Heart left ventricle (tissue), 16 donors: ENCODE measurements at places on chromosomes 12 and 14. TPM values are rescaled to one million over a fixed set of nuclear protein-coding genes. Genes with fewer than 3 reads are reported as not detected.
A peak's percentile ranks its signal among the peaks of the same experiment; 100 is the strongest.

- H3K27me3 ChIP-seq, result no peaks in the 10 kb centered on the region
- no peaks in the 10 kb centered on the region for H3K4me1 ChIP-seq
- H3K4me3 ChIP-seq, result no peak overlapping the region
- no peaks in the 10 kb centered on the region for H3K36me3 ChIP-seq
These were observed 89.8 kb downstream of the PDZRN4 start for GRCh38 chr12:41277946-41278267.

GRCh38 chr12:30296486-30296885, 399.2 kb downstream of the IPO8 start:
- no peak overlapping the region for H3K4me3 ChIP-seq
- DNase-seq, result no peak
- H3K27ac ChIP-seq, result no peak overlapping the region
- H3K4me1 ChIP-seq, result no peaks in the 10 kb centered on the region
- no peaks in the 10 kb centered on the region for H3K36me3 ChIP-seq

GRCh38 chr14:74973003-74973653, 17.7 kb upstream of the PGF start:
- no peaks in the 10 kb centered on the region for H3K27me3 ChIP-seq
- DNase-seq, result peak; percentile 90
- H3K36me3 ChIP-seq, result no peaks in the 10 kb centered on the region
- H3K27ac ChIP-seq, result peak overlapping the region; percentile 14
- peaks cover 7% of the 10 kb centered on the region for H3K4me1 ChIP-seq

TBC1D30 gene
- 0.15 TPM for polyA plus RNA-seq

DNA sequence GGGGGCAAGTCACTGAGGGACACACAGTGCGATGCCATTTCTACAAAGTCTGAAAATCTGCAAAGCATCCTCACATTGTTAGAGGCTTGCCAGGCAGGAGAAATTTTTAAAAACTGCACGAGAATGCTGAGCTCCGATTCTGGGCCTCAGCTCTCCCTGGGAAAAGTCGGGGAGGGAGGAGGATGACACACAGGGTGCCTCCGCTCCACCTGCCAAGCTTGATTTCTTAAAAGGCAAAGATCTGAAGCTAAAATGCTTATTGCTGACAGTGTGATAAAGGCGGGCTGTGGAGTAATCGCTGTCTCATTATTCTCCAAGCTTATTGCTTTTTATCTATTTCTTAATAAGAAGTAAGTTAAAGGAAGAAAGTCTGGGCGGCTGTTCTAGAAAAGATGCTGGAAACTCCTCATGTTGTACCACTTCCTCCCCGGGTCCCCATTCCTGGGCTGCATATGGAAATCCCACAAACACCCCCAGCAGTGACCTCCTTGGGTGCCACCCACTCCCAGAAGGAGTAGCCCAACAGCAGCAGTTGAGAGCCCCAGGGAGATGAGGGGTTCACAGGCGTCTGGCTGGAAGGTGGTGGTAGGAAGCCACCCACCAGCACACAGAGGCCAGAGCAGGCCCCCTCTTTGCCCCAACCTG, 55.0 kb downstream of the CCDC85C start:
- DNase-seq, result no peak
- no peak overlapping the region for H3K4me3 ChIP-seq
- H3K4me1 ChIP-seq, result peaks cover 17% of the 10 kb centered on the region
- no peaks in the 10 kb centered on the region for H3K27me3 ChIP-seq
- no peaks in the 10 kb centered on the region for H3K36me3 ChIP-seq

DNA sequence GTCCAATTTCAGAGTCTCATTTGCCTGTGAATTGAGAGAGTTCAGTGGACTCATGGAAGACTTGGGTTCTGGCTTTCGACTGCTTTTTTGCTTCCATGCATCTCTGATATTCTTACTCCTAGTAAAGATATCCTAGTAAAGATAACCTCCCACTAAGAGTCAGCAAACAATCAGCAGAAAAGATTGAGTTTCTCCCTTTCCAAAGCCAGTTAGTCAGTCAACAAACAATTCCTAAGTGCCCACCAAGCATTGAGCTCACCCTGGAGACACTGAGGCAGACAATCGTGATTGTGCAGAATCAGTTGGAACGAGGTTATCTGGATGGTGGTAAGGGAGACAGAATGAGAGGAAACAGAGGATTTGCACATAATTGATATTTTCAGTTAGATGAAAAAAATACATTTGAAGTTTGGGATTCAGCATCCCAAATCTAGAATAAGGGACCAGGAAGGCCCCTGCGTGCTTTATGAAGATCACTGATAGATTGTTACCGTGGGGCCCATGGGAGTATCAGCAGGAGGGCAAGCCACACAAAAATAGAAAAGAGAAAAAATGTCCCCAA, 99.7 kb upstream of the SLC38A2 start:
- H3K4me3 ChIP-seq, result no peak overlapping the region
- no peaks in the 10 kb centered on the region for H3K36me3 ChIP-seq
- H3K27me3 ChIP-seq, result no peaks in the 10 kb centered on the region
- H3K4me1 ChIP-seq, result peaks cover 58% of the 10 kb centered on the region
- no peak for DNase-seq

DNA sequence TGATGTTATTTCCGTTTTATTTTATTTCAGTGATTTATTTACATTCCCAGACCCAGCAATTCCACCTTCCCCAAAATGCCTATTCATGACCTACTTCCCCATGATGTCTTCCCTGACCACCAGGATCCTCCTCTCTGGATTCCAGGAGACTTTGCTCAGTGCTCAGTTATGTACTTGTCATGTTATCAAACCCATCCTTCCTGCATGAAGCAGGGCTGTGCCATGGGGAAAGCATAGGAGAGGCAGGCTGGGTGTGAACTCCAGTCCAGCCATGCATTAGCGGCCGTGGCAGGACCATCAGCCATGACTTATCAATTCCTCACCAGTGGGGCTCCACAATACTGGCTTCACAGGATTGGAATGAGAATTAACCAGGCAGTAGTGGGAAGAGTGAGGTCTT, 57.8 kb downstream of the B4GALNT3 start:
- no peak overlapping the region for H3K4me3 ChIP-seq
- H3K27me3 ChIP-seq, result no peaks in the 10 kb centered on the region
- no peak for DNase-seq
- no peaks in the 10 kb centered on the region for H3K36me3 ChIP-seq

DNA sequence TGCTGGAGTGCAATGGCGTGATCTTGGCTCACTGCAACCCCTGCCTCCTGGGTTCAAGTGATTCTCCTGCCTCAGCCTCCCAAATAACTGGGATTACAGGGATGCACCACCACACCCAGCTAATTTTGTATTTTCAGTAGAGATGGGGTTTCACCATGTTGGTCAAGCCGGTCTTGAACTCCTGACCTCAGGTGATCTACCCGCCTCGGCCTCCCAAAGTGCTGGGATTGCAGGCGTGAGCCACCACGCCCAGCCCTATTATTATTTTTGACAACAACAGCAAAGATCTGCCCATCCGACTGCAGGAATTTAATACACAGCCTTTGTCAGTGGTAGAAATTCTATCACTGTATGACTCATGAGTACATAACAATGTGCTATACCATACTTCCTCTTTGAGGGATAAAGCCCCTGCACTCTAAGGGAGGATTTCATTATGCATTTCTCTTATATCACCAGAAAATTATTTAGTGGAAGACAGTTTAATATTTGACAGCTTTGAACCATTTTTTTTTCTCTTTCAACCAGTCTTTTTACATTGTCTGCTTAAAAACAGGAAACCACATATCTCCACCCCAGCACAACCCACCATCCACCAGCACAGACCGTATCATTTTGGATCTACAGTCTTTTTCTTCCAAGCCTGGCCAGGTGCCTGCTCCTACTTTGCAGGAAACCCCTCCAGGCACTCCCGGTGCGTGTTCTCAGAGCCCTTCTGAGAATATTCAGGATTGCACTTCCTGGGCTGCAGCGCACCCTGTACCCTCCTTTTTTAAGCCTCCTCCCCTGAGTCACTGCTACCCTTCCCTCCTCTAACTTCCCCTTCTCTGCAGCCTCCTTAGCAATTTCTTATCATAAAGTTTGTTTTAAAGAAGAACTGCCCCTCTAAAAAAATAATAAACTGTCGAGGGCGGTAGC, 594 bp downstream of the ARHGDIB start:
- H3K27ac ChIP-seq, result peak overlapping the region; percentile 71
- DNase-seq, result peak; percentile 46
- H3K27me3 ChIP-seq, result no peaks in the 10 kb centered on the region
- no peaks in the 10 kb centered on the region for H3K36me3 ChIP-seq
- peaks cover 7% of the 10 kb centered on the region for H3K4me1 ChIP-seq
- H3K4me3 ChIP-seq, result peak overlapping the region; percentile 55

MYF6 gene
- not detected for polyA plus RNA-seq

DNA sequence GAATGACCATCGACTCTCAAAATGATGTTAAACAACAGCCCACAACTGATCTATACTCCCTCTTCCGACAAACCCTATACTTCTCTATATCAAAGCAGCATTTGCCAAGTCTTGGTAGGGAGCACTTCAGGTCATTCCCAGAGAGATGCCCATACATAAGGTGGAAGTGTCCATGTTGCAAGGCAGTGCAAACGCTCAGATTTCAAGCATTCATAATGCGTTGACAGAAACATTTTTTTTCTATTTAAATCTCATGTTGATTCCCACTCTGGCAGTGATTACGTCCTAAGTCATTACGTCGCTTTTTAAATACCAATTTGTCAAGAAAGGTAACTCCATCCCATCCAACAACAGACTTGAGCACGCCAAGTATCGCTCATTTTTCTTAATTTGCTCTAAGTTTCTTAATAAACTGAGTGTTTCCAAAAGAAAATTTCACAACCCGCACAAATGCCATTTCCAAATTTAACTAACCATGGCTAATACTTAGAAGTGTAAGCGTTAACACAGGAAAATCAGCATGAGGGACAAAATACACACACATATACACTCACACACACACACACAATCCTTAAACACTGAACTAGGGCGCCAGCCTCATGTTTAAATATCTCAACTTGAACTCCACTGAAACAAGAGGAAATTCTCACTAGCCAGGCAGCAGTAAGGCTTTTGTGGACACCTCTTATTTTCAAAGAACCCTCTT, 1.1 kb downstream of the GXYLT1 start:
- H3K4me1 ChIP-seq, result peaks cover 22% of the 10 kb centered on the region
- H3K36me3 ChIP-seq, result no peaks in the 10 kb centered on the region
- H3K4me3 ChIP-seq, result peak overlapping the region; percentile 79
- DNase-seq, result no peak

DNA sequence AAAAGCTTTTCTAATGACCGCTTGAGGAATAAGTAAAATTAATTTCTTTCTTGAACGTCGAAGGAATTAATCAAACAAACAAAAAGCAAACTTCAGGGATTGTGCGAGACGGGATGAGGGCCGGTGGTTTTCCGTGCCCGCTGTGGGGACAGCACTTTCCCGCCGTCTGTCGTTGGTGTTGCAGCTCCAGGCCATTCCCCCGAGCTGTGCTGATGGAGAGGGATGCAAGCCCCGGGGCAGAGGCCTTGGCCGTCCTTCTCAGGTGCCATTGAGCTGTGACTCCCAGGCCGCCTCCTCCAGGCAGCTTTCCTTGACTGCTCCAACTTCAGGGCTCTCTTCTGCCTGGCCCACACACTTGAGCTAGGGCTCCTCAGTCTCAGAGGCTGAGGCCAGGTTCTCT, 109.0 kb upstream of the C14orf180 start:
- H3K4me1 ChIP-seq, result no peaks in the 10 kb centered on the region
- no peaks in the 10 kb centered on the region for H3K36me3 ChIP-seq
- H3K27ac ChIP-seq, result no peak overlapping the region
- H3K27me3 ChIP-seq, result no peaks in the 10 kb centered on the region
- no peak for DNase-seq

DNA sequence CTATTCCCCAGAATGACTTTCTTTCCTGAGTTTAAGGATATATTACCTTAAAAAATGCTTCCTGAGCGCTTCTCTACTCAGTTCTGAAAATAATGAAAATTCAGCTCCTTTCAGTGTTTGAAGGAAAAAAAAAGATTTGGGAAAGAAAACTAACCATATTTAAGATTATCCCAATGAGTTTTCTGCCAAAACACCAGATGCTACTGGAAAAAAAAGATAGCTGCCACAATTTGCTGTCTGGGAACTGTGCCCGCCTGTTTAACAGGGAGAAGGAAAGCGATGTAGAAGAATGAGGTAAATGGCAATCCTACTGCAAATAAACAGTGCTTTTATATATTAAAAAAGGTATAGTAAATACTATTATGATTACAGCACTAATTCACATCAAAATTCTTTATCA, 367.6 kb upstream of the PRICKLE1 start:
- no peaks in the 10 kb centered on the region for H3K27me3 ChIP-seq
- H3K27ac ChIP-seq, result no peak overlapping the region
- H3K4me3 ChIP-seq, result no peak overlapping the region
- no peak for DNase-seq

- H3K4me1 ChIP-seq, result peaks cover 17% of the 10 kb centered on the region
- no peaks in the 10 kb centered on the region for H3K27me3 ChIP-seq
- H3K4me3 ChIP-seq, result no peak overlapping the region
- no peak for DNase-seq
- H3K27ac ChIP-seq, result no peak overlapping the region
These were observed 6.4 kb downstream of the GAS2L3 start for GRCh38 chr12:100579844-100580243.
